ENCODE measurements at places on chromosomes 2 and 18.
A peak's percentile ranks its signal among the peaks of the same experiment; 100 is the strongest.

GRCh38 chr2:148122788-148123187, 101.9 kb downstream of the MBD5 start:
- no peak for DNase-seq

DNA sequence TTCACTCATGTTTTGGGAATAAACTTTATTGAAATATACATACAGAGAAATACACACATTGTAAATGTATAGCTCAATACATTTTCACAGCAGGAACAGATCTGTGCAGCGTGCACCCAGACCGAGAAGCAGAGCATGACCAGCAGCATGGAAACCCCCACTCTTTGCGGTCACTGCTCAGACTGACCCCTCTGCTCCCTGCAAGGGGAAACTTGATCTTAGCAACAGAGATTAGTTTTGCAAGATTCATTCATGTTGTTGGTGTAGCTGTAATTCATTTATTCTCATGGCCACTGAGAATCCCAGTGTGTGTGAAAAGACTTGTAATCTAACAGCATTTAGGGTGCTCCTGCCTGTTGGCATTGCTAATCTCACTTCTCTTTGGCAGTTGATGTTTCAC, 35.2 kb downstream of the LPIN1 start:
- no peak for DNase-seq

GRCh38 chr18:59681051-59681450, 16.2 kb downstream of the CCBE1 start:
- no peak for DNase-seq

GRCh38 chr2:207825978-207826377, 56.3 kb upstream of the FZD5 start:
- no peak for DNase-seq

DNA sequence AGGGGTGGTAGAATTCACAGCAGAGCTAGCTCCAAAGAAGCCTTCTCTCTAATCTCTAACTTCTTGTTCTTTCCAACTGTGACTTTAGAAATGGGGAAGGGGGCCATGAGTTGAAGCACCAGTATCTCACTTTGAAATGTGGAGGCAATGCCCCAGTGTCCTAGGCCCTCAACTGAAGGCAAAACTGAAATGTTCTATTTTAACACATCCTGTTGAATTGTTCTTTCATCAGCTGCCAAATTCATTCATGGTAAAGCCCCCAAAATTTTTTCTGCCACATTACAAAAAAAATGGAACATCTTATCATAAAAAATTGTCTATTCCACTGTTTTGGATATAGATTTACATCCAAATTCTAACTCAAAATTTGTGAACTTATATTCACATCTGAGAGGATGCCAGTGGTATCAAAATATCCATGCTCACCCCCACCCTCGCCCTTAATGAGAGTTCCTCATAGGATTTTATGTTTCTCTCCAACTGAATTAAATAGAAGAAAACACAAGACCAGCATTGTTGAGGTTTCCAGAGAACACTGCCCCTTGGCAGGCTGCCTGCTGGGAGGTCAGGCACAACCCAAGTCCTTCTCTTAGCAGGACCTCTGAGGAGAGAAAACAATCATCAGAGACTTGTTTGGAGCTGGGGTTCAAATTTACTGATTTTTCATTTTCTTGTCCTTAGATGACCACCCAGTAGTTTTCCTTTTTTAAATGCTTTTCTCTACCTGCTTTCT, 147.4 kb upstream of the PGAP1 start:
- no peak for DNase-seq

GRCh38 chr2:241492174-241492565, 16.2 kb downstream of the STK25 start:
- no peak for DNase-seq

DNA sequence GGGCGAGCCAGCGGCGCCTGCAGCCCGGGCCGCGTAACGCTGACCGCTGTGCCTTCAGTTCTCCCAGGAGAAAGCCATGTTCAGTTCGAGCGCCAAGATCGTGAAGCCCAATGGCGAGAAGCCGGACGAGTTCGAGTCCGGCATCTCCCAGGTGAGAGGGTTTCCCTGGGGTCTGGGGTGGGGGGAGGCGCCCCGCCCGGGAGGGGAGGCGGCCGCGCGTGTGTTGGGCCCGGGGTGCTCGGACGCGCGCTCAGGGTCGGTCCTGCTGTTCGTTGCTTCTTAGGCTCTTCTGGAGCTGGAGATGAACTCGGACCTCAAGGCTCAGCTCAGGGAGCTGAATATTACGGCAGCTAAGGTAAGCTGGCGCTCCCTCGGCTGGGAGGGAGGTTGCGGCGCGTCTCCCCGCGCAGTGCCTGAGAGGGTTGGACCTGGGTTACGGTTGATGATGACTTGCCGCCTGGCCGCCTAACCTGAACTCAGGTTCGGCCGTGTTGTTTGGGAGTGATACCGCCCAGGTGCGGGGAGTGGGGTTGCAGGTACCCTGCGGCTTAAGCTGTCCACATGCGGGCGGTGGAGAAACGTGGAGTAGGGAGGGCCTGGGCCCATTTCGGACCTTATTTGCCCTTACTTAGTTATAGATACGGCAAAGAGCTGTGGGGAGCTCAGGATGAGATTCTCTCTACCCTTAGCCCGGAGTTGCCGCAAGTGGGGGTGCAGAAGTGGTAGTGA, 638 bp downstream of the RPS7 start:
- peak; percentile 37 for DNase-seq

DNA sequence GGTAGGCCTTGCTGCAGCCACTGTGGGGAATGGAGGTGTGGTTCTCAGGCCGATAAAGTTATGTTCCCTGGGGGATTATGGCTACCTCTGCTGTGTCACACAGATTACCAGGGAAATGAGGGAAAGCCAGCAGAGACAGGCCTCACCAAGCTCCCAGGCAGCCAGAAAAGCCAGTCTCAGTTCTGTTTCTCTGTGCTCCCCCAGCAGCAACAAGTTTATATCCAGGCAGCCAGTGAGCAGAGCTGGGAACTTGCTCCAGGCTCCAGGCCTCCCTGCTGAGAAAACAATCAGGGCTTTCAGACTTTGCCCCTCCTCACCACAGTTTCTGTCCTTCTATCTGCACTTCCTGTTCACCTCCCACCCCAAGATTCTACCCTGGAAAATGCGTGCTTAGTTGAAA, 596.6 kb upstream of the GYPC start:
- DNase-seq = peak; percentile 93

GRCh38 chr2:207487650-207488311, 42.0 kb upstream of the CREB1 start:
- DNase-seq = peak; percentile 56

- no peak for DNase-seq
Measured at GRCh38 chr18:72104851-72105250, 439.3 kb downstream of the CBLN2 start.

GRCh38 chr2:99488539-99489062, 1.2 kb downstream of the REV1 start:
- DNase-seq = no peak

GRCh38 chr2:68796295-68796905, 61.8 kb downstream of the ARHGAP25 start:
- DNase-seq = no peak

GRCh38 chr18:28120828-28121515, 56.0 kb downstream of the CDH2 start:
- no peak for DNase-seq

GRCh38 chr2:85221067-85221691, 88.0 kb downstream of the TCF7L1 start:
- DNase-seq = no peak

DNA sequence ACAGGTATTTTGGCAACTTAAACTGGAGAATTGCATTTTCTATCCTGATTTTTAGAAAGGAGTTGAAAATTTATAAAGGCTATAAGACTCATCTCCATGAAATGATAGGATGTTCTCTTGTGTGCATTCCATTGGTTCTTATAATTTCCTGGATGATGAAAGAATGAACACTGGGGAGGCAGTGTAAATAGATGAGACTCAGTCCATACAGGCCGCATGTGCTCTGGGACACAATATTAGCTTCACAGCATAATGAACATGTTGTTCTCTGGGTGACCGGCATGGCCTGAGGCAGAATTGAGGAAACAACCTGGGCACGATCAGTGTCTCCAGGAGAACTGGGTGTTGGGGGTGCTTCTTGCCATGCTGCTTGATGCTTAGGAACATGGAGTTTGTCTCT, 38.8 kb downstream of the AOX1 start:
- no peak for DNase-seq

DNA sequence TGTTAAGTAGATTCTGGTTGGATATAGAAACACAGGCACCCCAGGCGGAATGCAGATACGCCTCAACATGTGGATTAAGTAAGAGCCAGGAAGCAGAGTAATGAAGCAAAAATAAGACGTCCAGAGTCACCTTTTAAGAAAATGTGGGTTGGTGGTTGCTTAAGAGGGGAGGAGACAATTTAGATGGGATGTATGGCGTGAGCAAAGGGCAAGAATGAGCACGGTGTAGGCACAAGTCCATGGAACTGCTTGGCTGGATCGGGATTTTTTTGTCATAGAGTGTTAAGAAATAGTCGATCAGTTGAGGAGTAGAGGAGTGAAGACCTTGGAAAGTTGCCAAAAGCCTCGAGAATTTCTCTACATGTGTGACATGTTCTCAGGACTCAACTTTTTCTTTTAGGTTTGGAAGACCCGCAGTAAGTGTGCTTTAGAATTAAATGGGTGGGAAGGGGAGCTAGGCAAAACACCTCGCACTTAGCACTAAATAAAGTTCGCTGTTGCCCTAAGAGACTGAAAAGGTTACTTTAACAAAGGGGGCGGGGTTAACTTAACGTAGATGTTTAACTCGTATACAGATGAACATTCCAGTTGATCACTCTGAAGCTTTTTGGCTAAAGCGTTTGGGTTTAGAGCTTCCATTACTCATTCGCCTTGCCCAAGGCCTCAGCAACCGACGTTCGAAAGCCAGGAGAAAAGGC, 716 bp upstream of the SLC39A10 start:
- no peak for DNase-seq

- peak; percentile 58 for DNase-seq
Measured at GRCh38 chr2:11515490-11515981, 18.3 kb upstream of the GREB1 start.
